SK-N-MC (cell line): ENCODE measurements at places on chromosomes 12 and 14.

DNA sequence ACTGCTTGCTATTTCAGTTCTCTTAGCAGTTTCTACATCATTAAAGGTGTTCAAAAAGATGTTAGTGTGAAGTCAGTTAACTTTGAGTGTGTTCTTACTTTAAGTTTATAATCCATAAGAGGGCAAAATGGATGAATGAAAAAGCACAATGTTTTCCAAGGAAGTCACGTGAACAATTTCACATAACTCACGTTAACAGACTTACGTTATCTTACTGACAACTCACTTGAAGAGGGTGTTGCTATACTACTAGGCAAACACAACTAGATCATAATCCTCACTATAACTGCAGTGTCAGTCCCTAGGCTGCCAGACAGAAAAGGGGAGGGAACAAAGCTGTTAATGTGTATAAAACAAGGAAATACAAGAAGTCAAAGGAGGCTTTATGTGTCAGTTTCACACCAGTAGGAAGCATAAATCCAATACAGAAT, 6.4 kb downstream of the SLC2A13 start:
- DNase-seq: no peak

GRCh38 chr14:26773906-26774593, 176.2 kb upstream of the NOVA1 start:
- no peak for DNase-seq

- no peak for DNase-seq
Observed at GRCh38 chr12:54680374-54680773, 32.2 kb upstream of the DCD start.

DNA sequence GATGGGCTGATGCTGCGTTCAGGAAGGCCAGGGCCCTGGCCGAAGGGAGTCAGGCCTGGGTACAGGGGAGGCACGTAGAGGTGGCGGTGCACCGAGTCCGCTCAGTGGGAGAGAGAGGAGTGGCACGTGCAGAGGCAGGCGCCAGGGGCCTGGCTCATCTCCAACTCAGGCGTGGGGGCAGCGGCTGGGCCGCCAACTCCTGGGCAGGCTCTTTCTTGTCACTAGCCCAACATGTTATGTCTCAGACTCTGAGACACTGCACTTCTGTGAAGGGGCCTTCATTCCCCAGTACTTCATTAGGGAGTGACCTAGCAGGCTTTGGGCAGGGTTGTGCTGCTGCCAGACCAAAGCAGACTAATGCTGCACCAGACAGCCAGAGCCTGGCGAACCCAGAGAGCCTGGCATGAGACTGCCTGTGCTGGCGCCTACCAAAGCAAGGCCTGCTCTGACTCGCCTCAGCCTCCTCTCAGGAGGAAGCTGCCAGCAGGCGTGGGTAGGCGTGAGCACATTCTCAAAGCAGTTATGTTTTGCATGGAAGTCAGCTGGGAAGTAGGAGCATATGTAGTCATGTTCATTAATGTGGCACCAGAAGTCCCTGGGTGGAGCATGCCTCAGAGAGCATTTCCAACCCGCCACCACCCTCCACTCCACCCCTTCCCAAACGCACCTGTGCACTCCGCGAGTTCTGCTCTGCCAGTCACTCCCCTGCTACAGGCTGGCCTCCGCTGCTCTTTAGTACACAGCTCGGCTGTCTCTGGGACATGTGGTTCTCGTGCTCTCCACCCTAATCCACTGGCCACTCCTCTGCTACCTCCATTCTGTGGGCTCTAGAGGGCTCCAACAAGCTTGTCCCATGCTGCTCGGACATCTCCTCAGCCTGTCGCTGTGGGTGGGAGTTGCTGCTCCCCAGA, 9.7 kb downstream of the CKB start:
- DNase-seq: no peak

GRCh38 chr12:77833329-77833728, 2.6 kb downstream of the NAV3 start:
- DNase-seq: no peak
